ENCODE measurements at places on chromosomes 13 and 19.

DNA sequence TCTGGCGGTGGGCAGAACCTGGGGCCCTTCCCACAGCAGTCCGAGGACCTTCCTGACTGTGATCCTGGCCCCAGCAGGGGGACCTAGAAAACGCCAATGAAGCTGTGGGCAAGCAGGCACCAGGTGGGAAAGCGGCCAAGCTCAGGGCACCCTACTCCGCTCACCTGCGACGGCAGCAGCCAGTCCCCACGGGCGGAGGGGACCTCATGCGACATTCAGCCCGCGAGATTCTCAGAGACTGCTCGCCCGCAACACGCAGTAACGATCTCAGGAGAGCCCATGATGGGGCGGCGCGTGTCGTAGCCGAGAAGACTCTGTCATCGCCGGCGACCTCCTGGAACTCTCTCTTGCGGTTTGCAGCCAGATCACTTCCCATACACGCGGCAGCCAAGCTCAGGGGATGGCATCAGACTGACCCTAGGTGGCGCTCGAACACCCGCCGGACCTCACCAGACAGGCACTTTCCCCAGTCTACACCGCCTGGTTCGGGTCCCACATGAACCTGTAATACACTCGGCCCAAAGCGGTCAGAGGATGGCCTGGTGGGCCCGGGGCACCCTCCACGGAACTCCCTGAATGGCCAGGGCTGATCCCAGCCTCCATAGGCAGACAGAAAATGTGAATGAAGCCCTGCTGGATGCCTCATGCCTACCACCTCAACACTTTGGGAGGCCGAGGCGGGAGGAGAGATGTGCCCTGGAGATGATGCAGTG, 26.5 kb downstream of the MAN2B1 start:
- DNase-seq: peak; percentile 75

DNA sequence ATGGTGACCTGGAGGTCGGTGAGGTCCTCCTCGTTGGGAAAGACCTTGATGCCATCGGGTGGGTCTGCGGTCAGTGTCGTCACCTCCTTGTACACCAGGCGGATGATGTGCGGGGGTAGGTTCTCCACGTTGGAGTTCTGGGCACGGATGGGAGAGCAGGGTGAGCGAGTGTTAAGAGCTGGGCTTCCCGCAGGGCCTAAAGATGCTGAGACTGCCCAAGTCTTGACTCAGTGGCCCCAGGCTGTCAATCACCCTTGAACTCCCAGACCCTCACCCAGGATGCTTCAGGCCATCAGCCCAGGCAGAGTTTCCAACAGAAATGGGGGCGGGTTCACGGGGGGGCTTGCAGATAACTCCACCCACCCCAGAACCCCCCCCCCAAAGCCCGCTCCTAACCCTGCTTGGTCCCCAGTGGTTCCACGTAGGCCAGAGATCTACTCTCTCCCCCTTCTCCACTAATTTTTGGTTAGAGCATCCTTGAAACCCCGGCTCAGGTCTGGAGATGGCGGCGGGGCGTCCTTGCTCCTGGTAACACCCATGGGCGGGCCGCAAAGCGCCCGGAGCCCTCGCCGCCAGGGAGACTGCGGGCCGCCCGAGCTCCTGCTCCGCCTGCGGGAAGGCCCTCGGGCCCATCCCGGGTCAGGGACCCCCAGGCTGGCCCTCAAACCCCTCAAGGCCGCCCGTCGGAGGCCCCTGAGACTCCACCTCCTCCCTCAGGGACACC, 600 bp downstream of the UBE2S start:
- DNase-seq: peak; percentile 36

GRCh38 chr13:22549126-22549525, 631.7 kb upstream of the SGCG start:
- no peak for DNase-seq

DNA sequence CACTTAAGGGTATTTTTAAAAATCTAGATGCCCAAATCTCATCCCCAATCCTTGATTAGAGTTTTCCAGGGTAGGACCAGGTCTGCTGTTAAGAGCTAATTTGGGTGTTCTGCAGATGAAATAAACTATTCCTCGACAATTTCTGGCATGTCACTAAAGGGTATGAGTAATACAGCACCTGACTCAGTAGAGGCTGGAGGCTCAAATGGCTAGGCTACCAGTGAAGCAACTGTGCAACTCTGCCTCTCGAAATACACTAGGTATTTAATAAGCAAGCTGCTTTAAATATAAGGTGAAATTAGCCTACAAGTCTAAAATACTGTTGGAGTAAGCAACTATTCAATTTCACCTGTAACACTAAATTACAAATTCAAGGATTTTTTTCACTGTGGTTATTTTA, 1.5 kb downstream of the RNF6 start:
- DNase-seq: peak; percentile 31

DNA sequence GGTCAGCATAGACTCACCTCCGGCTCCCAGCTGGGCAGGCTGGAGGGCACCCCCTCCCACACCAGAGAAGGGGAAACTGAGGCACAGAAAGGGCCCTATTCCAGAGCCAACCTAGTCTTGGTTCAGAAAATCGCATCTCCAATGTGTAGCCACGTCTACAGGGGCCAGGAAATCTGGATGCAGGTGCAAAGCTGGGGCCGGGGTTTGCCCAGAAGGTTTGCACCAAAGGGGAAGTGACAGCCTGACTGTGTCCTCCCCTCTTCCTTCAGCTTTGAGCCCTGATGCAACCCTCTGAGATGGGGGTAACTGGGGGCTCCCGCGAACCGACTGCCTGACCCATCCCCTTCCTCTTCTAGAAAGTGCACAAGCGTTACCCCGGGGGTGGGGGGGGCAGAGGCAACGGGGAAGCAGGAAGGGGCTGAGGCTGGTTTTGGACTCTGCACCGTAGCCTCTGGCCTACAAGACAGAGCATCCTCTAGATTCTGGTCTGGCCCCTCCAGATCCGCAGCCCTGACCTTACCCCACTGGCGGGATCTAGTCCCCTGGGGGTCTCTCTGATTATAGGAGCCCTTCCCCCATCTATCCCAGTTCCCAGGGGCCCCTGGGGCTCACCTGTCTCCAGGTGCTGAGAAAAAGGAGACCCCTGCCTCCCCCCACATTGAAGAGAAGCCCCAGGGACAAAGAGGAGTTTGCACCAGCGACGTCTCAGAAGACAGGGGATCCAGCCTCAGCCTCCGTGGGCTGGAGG, 1.1 kb upstream of the ONECUT3 start:
- no peak for DNase-seq

DNA sequence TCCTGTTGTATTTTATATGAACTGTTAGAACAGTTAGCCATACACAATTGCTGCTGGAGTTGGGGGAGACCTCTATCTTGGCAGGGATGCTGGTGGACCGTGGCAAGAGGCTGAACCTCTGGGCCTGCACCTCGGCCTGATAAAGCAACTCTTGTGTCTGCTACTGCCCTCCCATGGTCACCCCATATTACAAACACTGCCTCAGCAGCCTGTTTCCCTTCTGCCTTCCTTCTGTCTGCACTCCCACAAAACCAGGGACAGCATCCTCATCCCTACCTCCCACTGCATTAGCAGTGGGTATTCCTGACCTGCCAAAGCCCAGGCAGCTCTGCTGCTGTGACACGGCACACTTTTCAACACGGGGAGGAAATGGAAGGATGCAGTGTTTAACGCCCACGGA, 456.4 kb downstream of the FGF14 start:
- no peak for DNase-seq

DNA sequence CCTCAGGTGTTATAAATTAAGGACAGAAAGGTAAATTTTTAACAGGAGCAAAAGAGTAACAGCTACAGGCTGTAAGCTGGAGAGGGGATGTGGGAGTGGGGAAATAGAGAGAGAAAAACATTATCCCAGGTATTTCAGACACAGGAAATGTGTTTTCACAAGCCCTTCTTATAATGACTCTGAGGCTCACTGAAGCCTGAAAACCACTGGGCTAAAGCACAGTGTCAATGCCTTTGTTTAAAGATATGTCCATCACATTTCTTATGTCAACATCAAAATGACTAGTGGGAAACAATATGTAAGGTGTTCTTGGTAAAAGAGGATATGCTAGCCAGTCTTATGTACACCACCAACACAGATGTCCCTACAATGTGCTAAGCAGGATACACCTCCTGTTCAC, 365.9 kb downstream of the FGF14 start:
- DNase-seq: no peak

DNA sequence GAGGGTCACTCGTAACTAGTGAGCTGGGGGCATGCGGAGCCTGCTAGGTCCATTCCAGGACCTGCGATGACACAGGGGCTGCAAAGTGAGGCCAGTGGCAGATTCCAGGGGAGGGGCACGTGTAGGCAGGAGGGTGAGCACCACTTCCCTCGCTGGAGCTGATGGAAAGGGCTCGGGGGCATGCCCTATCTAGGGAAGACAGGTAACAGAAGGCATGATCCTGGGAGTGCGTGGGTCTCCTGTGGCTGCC, 51.2 kb downstream of the KLF2 start:
- DNase-seq: no peak
